ENCODE measurements at places on chromosomes 5 and 9.

DNA sequence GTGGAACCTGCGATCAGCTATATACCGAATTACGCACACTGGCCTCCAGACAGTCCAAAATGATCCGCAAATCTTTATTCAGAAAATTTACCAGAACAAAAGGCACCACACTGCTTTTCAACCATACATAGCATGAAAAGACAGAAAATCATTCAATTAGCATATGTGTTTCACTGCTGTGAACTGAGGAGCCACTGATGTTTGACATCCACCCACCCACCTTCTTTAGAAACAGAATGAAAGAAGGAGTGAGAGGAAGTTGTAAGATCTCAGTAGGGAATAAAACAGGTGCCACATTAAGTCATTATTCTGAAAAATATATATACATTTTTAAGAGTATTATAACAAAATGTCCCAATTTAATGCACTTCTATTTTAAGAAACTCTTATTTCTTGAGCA is 156.8 kb downstream of the NFIB start:
- DNase-seq, result no peak

DNA sequence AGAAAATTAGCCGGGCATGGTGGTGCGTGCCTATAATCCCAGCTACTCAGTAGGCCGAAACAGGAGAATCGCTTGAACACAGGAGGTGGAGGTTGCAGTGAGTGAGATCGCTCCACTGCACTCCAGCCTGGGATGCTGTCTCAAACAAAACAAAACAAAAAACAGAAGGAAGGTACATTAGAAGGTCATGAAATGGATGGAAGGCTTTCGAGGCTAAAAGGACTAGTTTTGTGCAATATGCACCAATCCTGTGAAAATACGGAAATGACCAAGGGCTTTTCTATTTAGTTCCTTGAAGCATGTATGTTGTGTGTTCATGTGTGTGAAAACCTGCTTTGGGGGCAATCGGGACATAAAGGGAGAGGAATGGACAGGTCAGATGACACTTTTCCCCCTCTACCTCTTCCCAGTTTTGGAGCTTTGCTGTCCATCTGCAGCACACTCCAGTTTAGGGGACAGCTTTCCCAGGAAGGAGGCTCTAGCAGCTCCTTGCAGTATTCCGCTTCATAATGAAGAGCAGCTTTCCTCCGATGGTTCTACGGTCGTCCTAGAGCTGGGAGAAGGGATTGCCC is 15.0 kb downstream of the SPRY4 start:
- DNase-seq, result no peak

- DNase-seq, result no peak
These were observed 23.2 kb downstream of the EGR1 start for GRCh38 chr5:138488481-138488945.

GRCh38 chr5:4833104-4833738 is 306.9 kb upstream of the ADAMTS16 start:
- DNase-seq, result no peak

GRCh38 chr9:70100362-70100761 is 56.7 kb downstream of the MAMDC2 start:
- DNase-seq, result no peak

- no peak for DNase-seq
These were observed 43.4 kb upstream of the NR4A3 start for GRCh38 chr9:99778308-99778707.

DNA sequence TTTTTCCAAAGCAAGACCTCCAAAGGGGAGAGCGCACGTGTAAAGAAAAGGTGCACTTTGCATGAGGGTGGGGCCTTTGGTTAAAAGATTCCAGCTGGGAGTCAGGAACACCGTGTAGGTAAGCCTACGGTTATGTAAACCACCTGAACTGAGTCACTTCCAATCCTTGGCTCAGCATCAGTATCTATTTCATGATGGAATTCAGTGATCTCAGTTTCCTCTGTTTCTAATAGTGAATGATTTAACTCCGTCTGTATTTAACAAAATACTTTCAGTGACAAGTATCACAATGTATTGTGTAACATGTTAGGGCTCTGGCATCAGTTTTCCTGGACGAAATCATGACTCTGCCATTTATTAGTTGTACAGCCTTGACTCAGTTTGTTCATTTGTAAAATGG is 1.3 kb upstream of the SVEP1 start:
- DNase-seq, result no peak

DNA sequence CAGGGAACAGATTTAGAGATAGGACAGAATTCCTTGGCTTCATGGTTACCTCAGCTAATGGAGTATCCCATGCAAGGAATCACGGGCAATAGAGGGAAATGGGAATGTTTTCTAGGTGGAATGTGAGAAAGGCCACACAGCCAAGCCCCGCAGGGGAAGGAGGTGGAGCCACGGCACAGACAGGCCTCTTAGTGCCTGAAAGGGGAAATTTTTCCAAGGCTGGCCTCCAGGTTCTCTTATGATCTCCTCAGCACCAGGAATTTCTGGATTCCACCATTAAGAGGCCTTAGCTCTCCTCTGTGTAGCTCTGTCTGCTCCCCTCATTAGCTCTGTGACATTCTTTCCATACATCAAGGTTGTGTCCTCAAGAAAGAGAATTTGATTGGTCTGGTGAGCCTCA is 124.7 kb downstream of the GALNT10 start:
- no peak for DNase-seq

DNA sequence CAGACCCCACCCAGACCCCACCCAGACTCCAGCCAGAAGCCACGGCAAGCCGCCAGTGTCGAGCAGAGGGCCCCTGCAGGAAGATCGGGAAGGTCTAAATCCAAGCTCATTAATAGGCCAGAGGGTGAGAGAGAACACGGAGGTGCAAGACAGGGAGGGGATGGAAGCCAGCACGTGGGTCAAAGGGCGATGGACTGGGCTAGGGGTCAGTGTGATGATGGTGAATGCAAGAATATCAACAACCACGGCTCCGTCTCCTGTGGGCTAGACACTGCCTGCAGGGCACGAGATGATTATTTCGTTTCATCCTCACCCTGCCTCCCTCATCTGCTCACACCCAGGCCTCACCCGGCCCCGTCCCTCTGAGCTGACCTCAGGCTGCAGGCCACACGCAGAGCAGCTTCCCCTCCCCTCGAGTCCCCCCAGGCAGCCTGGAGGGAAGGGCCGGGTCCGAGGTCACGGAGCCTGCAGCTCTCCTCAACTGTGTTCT is 122.0 kb downstream of the COL23A1 start:
- no peak for DNase-seq

- no peak for DNase-seq
These were observed 45.2 kb downstream of the CYSTM1 start for GRCh38 chr5:140220032-140220697.

DNA sequence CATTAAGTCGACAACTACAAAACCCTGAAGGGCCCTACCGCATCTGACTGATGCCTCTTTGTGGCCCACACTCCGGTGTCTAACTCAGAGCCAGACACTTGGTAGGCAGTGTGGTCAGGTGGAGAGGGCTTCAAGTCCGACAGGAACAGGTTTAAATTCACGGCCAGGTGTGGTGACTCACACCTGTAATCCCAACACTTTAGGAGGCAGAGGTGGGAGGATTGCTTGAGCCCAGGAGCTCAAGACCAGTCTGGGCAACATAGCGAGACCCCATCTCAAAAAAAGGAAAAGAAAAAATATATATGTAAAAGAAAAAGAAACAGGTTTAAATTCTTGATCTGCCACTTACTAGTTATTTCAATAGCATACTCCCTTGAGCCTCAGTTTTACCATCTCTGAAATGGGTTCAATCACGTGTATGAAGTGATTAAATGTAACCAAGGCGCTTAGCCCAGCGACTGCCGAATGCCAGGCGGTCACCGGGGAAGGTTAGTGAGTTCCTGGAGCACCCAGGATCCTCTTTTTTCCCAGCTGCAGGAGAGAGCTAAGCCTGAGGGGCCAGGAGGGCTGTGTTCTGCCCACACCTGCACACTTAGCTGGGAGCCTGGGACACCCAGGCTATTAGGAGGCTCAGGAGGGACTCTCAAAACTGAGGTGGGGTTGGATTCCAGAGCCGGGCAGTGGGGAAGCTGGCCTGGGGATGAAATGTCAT is 943 bp downstream of the CLTB start:
- DNase-seq, result peak; percentile 75

DNA sequence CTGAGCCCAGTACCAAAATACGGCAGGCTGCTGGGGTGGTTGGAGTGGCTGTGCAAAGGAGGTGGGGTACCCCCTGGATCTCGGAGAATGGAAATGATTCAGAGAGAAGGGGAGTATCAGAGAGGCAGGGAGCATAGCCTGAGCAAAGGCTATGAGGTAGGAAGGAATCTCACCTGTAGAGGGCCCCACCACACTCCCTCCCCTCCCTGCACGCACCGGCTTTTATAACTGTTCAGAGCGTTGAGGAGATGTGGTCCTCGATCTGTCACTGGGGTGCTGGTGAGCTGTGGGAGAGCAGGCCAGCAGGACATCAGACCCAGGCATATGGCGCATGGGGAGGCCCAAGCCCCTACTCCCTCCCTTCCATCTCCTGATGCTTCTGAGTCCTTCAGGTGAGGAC is 13.2 kb downstream of the PHF19 start:
- no peak for DNase-seq

DNA sequence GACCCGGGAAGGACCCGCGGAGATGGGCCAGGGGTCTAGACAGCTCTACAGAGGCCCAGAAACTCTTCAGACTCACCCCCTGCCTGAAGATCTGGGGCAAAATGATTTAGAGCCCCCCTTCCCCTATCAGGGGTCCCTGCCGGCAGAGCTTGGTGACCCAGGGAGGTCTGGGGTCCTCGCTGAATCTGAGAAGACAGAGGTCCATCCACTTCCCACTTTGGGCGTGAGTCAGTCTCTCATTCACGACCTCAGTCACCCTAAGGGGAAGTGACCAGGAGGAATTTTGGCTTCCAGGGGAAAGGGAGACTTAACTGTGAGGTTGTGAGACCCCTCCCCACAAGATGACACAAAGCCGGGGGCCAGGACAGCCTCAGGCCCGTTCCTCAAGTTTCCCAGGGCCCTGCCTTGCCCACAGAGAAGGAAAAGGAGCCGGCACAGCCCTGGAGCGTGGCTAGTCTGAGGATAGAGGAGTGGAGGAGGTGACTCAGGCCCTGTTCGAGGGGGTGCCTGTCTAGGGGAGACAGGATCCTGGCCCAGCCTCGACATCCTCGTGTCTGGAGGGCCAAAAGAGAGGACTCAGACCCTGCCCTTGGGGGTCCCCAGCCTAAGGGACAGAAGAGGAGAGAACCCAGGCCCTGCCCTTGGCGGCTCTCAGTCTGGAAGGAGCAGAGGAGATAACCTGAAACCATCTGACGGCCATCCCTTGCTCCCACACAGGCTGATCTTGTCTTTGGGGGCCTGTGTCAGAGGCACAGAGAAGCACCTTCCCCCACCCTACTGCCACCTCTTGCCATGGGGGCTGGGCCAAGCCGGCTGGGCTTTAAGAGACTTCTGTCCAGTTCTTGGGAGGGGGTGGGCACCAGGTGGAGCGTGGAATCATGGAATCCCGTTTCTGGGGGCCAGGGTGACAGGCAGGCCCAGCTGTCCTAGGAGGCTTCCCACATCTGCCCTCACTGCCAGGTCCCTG is 889 bp downstream of the PDLIM4 start:
- DNase-seq, result peak; percentile 15

DNA sequence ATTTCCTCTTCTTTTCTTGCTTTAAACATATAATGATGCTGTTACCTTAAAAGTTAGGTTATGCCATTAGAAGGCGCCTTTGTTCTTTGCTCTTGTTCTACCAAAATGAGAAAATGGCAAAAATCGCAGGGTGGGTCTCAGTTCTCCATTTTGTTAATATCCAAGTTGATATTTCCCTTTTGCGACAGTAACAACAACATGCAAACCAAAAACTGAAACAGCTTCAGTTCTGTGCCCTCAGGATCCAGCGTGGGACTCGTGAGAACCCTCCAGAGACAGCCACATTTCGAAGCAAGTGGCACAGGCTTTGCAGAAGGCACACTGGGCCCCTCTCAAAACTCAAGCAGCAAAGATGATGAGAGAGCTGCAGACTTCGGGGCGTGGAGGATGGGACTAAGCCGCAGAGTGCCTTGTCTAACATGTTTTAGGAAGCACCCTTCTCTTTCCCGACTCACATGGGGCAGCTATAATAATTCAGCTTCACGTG is 33.0 kb upstream of the LCP2 start:
- no peak for DNase-seq

GRCh38 chr5:55220433-55221185 is 6.5 kb downstream of the MCIDAS start:
- peak; percentile 83 for DNase-seq

GRCh38 chr5:73118391-73118973 is 1.9 kb upstream of the TMEM171 start:
- peak; percentile 40 for DNase-seq

DNA sequence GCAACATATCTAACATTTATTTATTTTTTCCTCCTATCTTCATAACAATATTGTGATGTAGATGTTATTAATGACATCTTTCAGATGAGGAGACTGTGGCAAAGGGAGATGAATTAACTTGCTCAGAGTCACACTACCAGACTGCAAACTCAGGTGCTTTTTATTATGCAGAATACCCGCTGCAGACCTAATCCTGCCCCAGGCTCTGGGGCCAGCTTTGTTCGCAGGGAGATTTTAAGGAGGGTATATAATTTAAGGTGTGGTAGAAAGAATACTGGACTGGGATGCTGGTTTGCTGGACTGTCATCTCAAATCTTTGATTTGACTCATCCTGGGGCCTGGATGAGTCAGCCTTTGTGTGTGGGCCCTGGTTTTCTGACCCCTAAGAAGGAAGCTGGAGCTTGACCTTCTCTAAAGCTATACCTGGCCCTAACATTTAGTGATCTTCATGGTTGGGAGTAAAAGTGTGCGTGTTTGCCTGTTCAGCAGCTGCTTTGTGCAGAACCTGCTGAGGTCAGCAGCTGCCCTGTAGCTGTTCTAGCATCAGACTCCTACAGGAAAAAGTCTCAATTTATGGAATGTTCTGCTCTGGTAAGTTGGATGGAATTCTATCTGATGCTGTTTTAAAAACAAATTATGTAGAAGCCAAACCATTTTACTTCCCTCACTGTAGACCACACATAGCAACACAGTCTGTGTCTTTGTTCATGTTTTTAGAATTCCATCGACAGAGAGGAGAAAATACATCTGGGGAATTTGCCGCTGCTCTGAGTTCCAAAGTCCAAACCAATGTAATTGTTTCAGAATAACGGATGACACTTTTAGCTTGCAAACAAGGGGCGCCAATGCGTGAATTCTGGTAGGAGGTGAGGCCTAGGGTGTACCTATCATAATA is 4.5 kb downstream of the SLC36A1 start:
- no peak for DNase-seq

- peak; percentile 52 for DNase-seq
These were observed 4.5 kb downstream of the FBXW5 start for GRCh38 chr9:136939996-136940525.

Measured in posterior cingulate gyrus (tissue), 11 donors.